ENCODE measurements at places on chromosomes 12 and 14. TPM values are rescaled to one million over a fixed set of nuclear protein-coding genes. Genes with fewer than 3 reads are reported as not detected.

DNA sequence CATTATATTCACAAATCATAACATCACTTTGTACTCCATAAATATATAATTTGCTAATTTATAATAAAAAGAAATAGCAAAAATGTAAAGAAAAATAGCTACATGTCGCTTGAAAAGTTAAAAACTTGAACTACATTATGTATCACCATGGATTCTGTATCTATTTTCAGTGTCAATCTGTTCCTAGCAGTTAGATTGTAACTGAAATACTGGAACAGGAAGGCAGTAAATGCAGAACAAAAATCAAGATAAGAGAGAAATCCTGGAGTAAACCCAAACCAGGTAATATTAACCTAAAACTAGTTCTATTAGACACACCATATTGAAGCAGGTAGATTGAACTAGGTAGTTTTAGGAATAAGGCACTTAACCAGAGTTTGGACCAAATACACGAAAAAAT is 60.3 kb downstream of the IPO8 start:
- no peak overlapping the region for H3K4me3 ChIP-seq
- H3K27me3 ChIP-seq = no peaks in the 10 kb centered on the region
- peaks cover 85% of the 10 kb centered on the region for H3K36me3 ChIP-seq
- H3K27ac ChIP-seq = no peak overlapping the region

GRCh38 chr12:30748147-30748546 is 6.6 kb downstream of the CAPRIN2 start:
- H3K36me3 ChIP-seq = peaks cover 4% of the 10 kb centered on the region
- peaks cover 5% of the 10 kb centered on the region for H3K4me1 ChIP-seq
- H3K27me3 ChIP-seq = no peaks in the 10 kb centered on the region
- no peak for DNase-seq
- H3K27ac ChIP-seq = no peak overlapping the region

DNA sequence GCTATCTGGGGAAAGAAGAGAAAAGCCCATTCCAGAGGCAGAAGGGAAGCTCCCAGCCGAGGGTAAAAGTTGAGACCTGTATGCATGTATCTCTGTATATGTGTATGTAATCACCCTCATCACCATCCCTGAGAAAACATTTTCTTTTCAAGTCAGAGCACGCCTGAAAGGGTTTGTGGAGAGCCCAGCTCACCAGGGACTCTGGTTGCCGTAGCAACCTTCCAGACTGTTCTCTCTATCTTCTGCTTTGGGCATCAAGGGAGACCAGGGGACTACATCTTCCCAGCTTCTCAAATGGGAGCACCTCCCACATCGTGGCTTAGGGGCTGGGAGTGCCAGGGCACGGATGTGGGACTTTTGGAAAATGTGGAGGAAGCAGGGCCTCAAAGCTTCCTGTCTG is 93.5 kb downstream of the GALNT8 start:
- H3K36me3 ChIP-seq = no peaks in the 10 kb centered on the region
- H3K27me3 ChIP-seq = peaks cover 16% of the 10 kb centered on the region
- no peak for DNase-seq
- no peak overlapping the region for H3K4me3 ChIP-seq
- peaks cover 39% of the 10 kb centered on the region for H3K4me1 ChIP-seq
- H3K27ac ChIP-seq = no peak overlapping the region

DNA sequence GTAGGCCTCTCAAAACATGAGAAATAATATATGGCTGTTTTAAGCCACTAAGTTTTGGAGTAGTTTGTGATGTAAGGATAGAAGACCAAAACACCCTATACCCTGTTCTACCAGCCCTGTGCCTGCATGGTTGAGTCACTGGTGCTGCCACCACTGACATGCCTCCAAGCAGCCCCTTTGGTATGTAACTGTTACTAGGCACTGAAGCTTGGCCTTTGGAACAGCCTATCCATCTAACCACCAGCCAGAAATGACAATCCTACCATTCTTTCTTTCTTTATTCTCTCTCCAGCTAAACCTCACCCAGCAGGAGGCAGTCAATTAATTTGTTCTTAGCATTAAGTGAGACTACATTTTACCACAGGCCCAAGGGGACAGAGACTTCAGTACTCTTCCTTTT is 240.3 kb downstream of the MSRB3 start:
- H3K27ac ChIP-seq = no peak overlapping the region
- H3K27me3 ChIP-seq = no peaks in the 10 kb centered on the region
- no peaks in the 10 kb centered on the region for H3K36me3 ChIP-seq
- DNase-seq = no peak
- no peak overlapping the region for H3K4me3 ChIP-seq
- no peaks in the 10 kb centered on the region for H3K4me1 ChIP-seq

DNA sequence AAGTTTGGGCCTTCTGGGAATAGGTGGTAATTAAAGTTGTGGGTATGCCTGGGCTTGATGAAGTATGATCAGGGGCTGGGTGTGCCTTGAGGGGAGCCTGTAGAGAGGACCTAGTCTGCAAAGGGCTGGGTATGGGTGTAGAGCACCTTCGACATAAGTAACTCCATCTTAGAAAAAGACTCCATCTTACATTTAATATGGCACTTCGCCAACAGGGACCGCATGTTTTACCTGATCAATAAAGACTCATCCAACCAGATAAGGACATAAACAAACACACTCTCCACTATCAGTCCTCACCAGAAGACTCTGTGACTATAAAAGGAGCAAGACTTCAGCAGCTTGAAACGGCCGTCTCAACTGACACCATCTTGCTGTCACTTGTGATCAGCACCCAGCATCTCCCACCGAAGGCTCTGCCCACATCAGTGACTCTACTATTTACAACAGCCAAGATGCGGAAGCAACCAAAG is 23.5 kb upstream of the GPR68 start:
- no peak overlapping the region for H3K4me3 ChIP-seq
- no peak for DNase-seq
- H3K27ac ChIP-seq = no peak overlapping the region
- H3K4me1 ChIP-seq = peaks cover 31% of the 10 kb centered on the region
- no peaks in the 10 kb centered on the region for H3K27me3 ChIP-seq

GRCh38 chr14:100882991-100883788 is 20.3 kb downstream of the RTL1 start:
- H3K27me3 ChIP-seq = peaks cover 16% of the 10 kb centered on the region
- H3K4me3 ChIP-seq = no peak overlapping the region
- no peak for DNase-seq
- H3K27ac ChIP-seq = no peak overlapping the region

EID3 gene
- total RNA-seq = 7.6 TPM

ADAMTS20 gene
- total RNA-seq = not detected

GRCh38 chr14:55556929-55557623 is 22.9 kb upstream of the KTN1 start:
- H3K4me1 ChIP-seq = peaks cover 13% of the 10 kb centered on the region
- no peaks in the 10 kb centered on the region for H3K27me3 ChIP-seq
- no peak overlapping the region for H3K4me3 ChIP-seq
- H3K27ac ChIP-seq = no peak overlapping the region
- no peak for DNase-seq
- H3K36me3 ChIP-seq = no peaks in the 10 kb centered on the region

IAPP gene
- not detected for total RNA-seq

GRCh38 chr12:28563936-28564335 is 373.7 kb downstream of the CCDC91 start:
- DNase-seq = no peak
- no peak overlapping the region for H3K4me3 ChIP-seq
- no peaks in the 10 kb centered on the region for H3K27me3 ChIP-seq
- no peak overlapping the region for H3K27ac ChIP-seq
- peaks cover 9% of the 10 kb centered on the region for H3K4me1 ChIP-seq
- H3K36me3 ChIP-seq = no peaks in the 10 kb centered on the region

All from esophagus muscularis mucosa (tissue), 4 donors.